GM23248 (cell line): ENCODE measurements at places on chromosomes 12 and 14. TPM values are rescaled to one million over a fixed set of nuclear protein-coding genes. Genes with fewer than 3 reads are reported as not detected.

- DNase-seq, result peak; percentile 93
Measured at GRCh38 chr12:40054555-40055227, 51.2 kb downstream of the SLC2A13 start.

The KCNK10 gene
- total RNA-seq, result not detected in 2 replicates

- DNase-seq, result peak; percentile 62
Measured at GRCh38 chr12:124442281-124442680, 125.1 kb downstream of the NCOR2 start.

GRCh38 chr12:22481547-22482104, 62.7 kb downstream of the C2CD5 start:
- no peak for DNase-seq

DNA sequence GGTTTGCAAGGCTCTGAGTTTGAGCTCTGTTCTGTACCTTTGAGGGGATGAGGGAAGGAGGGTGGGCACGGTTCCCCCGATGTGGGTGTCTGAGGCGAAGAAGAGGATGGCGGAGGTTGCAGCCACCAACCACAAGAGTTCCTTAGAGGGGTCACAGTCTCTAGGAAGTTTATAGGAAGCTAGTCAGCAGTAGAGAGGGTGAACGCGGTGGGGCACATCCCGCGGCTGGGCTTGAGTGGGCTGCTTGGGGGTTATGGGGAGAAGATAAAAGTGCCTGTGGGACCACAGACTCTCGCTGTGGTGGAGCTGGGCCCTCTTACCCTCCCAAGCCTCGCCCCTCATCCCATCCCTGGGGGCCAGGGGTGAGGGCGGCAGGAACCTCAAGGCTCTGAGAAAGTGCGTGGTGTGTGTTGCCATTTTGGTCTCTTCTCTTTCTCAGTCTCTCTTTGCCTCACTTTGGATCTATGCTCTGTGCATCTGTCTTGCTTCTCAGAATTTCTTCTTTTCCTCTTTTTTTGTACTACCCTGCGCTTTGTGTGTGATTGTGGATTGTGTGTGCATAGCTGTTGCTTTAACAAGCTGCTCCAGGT, 2.7 kb downstream of the CD4 start:
- DNase-seq, result no peak

DNA sequence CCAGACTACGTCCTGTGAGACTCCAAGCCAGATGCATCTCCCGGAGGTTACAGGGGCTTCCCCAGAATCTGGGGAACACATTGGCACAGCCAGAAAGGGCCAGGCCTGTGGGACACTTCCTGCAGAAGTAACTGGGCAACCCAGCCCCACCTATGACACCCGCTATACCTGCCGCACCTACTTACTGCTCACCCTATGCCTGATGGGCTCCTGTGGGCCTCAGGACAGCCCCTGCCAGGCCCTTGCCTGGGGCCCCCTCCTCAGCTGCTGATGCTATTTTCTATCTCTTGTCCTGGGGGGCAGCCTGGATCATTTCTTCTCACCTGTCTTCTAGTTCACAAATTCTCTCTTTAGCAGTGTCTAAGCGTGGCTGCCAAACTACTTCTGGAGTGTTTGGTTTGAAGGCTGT, 28.7 kb downstream of the JAG2 start:
- DNase-seq, result no peak
